Activated CD8-positive, alpha-beta memory T cell treated with anti-CD3 and anti-CD28 coated beads for 1 hour (primary cell): ENCODE measurements at places on chromosomes 5 and 9.

DNA sequence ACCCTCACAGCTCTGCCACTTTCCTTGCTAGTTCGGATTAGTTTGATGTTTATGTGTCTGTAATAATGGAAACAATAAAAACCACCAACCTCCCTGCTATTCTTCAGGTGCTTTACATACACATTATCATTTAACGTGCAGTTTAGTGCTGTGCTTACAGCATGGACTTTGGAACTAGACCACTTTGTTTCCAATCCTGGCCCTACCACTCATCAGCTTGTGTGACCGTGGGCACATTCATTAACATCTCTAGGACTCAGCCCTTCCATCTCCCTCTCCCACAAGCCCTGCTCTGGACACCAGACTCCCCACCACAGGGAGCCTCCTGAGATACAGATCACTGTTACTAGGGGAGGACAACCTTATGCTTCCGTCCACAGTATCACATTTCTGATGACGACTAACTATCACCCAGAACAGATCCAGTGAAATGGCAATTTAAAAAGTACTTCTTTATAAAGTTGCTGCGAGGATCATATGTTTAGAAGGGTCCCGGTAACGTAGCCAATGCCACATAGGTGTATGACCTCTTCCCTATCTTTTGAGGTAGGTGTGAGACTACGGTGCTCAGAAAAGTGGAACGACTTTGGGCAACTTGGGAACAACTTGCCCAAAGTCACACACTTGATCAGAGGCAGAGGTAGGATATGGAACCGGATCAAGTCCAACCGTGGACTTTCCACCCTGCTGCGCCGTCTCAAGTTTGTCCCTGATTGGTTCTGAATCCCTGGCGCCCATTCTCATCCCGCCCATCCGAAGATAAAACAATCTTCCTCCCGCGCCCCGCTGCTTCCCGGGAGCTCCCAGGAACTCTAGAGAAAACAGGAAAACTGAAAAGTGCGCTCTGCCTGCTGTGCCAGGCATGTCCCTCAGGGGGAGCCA, 132.4 kb upstream of the NIPBL start:
- DNase-seq, result no peak

DNA sequence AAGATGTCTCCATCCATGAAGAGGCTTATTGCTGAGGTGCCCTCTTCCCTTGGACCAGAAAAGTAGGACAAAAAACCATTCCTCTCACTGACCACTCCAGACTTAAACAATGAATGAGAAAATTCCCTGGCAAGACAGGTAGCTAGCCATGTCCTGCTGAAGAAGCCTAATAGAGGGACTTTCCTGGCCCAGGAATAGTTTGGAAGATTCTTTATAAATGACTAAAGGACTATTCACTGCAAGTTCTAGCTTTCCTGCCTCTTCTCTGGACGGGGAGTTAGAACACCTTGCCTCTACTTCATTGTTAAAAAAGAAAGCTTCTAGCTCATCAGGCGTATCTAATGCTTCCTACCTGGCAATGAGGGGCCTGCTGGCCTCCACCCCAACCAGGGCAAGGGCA, 153.6 kb downstream of the NR3C1 start:
- DNase-seq, result no peak

GRCh38 chr9:83583151-83584014, 39.6 kb upstream of the IDNK start:
- DNase-seq, result no peak

DNA sequence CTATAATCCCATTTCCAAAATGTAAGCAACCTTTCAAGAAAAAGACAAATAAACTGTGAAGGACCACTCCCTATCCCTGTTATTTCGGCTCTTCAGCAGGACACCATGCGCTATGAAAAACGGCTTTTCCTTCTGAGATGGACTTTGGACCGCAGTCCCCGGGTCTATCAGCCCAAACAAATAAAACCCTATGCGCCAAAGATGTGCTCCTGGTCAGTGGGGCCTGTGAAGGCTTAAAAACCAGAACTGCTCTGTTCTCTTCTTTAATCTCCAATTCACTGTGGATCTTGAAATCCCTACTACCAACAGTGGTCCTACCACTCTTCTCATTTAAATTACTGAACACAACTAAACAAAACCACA, 33.3 kb downstream of the RAPGEF1 start:
- no peak for DNase-seq

DNA sequence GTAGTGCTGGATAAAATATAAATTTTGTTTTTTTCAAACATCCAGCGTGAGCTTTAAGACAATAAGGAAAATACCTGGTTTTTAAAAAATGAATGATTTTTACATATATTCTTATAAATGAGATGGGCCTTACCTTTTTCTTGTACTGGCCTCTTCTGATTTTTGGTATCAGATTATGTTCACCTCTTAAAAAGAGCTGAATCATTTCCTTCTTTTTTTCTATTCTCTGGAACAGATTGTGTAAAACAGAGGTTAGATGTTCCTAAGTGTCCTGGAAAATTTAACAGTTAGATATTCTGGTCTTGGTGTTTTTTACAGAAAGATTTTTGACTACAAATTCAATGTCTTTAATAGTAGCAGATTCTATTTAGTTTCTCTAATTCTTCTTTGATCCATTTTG, 74.6 kb downstream of the NDUFAF2 start:
- DNase-seq, result no peak

- DNase-seq, result no peak
These were observed 289.1 kb downstream of the EBF1 start for GRCh38 chr5:158810615-158811014.

DNA sequence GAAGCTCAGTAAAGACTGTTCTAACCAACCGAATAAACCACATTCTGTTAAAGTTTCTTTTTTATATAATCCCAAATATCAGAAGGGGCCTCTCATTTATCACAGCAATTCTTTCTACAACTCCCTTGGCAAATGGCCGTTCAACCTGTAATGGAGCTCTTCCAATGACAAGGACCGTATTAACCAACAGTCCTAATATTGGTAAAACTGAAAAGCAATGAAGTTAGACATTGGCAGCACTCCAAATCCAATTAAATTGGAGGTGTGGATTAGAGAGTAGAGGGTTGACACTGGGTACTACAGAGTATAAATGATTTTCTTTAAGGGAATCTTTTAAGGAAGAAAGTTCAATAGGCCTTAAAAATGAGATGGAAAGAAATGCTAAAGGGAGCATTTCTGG, 842 bp downstream of the TMED7 start:
- no peak for DNase-seq

GRCh38 chr5:36653044-36653705, 46.8 kb downstream of the SLC1A3 start:
- DNase-seq, result no peak

GRCh38 chr9:89621676-89622075, 16.9 kb downstream of the GADD45G start:
- DNase-seq, result no peak

DNA sequence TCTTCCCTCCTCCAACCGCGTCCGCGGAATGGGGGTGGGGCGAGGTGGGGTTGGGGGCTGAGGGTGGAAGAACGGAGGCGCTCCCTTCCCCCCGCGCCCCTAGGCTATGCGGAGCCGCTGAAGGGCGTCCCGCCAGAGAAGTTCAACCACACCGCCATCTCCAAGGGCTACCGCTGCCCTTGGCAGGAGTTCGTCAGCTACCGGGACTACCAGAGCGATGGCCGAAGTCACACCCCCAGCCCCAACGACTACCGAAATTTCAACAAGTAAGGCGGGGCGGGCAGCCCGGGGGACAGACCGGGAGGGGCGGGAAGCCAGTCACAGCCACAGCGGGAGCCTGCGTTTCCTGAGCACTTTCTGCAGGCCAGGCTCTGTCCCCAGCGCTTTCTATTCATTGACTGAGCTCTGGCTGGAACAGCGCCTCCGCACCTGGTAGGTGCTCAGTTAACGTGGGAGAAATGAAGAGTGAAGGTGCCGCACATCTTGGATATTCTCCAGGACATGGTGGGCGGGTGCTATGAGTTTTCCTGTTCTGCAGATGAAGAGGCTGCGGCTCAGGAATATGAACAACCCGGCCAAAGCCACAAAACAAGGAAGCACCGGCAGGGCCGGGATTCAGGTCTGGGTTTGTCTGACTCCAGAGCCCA, 11.3 kb downstream of the MYOZ3 start:
- no peak for DNase-seq

GRCh38 chr9:110969971-110970386, 68.3 kb downstream of the LPAR1 start:
- no peak for DNase-seq

- DNase-seq, result no peak
These were observed 350.8 kb upstream of the RFX3 start for GRCh38 chr9:3876553-3876952.

- DNase-seq, result no peak
These were observed 37.3 kb upstream of the CDK5RAP2 start for GRCh38 chr9:120616966-120617935.

GRCh38 chr5:61301341-61302199, 30.5 kb upstream of the ZSWIM6 start:
- DNase-seq, result no peak
